ENCODE measurements at places on chromosomes 5 and 9.

DNA sequence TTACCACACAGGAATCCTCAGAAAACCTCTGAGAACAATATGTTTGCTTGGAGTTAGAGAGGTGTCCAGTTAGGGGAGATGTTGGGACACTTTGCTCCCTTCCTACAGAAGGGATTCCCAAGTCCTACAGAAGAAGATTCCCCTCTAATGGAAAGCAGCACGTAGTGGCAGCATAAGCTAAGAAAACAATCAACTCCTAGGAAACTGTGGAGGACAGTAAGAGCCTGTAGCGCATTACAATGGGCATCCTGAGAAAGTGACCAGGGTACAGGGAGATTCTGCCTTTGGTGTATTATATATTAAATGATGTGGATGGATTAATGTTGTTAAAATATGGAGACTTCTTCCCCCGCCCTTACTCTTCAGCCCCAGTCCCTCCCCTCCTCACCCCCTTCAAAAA, 13.9 kb upstream of the RIC1 start:
- no peak for DNase-seq

GRCh38 chr9:91405343-91406077, 18.1 kb downstream of the NFIL3 start:
- DNase-seq = no peak

- no peak for DNase-seq
Measured at GRCh38 chr9:70607926-70608325, 193.5 kb upstream of the KLF9 start.

GRCh38 chr5:116536316-116537083, 38.1 kb downstream of the SEMA6A start:
- DNase-seq = peak; percentile 12

DNA sequence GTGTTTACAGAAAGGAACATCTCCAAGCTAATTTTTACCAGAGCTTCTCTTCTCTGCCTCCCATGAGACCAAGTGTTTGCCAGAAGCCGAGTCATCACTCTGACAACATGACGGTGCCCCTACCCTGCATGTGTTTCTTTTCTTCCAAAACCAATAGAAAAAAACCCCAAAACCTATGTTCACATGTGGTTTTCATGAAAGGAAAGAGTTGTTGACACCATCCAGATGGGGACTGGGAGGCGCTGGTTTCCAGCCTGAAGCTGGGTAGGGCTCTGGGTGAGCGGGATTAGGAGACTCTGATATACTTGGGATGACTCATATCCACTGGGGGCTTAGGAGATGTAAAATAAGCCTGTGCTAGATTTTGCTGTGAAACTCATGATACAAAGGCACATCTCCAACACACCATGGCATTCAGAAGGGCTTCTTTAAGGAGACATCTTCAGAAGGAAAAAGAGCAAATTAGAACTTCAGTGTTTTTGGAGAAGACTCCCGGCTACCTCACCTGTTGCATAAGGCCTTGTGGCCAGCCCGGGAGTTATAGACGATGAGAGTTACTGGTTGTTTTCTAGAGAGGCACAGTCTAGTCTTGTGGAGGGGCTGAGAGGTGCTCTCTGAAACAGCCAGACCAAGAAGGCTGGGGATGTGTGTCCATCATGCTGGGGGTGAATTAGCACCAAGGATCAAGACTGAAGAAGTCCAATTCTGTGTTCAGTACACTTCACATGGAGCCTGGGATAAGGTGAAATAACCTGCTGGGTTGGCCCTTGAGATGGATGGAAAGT, 108.9 kb upstream of the LHFPL2 start:
- DNase-seq = no peak

GRCh38 chr5:87136733-87137132, 130.9 kb upstream of the RASA1 start:
- no peak for DNase-seq

DNA sequence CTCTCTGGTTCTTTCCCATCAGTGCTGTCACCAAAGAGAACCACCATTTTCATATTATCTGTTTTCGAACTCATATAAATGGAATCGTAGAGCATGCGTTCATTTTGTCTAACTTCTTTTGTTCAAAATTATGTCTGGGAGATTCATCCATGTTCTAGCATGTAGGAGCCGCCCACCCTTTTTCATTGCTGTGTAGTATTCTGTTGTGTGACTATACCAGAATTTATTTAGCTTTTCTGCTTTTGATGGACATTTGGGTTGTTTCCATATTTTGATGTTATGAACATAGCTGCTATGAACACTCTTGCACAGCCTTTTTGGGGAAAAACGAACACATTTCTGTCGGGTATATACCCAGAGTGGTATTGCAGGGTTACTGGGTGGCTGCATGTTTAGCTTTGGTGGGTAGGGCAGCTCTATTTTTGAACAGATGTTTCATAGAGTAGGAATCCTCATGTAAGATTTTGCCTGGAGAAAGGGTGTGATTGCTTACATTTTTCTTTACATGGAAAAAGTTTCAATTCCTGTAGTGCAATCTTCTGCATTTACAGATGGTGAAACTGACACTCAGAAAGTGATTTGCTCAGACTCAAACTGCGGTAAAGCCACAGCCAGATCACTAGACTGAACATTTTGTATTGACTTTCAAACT, 100.2 kb upstream of the IL12B start:
- DNase-seq = no peak

DNA sequence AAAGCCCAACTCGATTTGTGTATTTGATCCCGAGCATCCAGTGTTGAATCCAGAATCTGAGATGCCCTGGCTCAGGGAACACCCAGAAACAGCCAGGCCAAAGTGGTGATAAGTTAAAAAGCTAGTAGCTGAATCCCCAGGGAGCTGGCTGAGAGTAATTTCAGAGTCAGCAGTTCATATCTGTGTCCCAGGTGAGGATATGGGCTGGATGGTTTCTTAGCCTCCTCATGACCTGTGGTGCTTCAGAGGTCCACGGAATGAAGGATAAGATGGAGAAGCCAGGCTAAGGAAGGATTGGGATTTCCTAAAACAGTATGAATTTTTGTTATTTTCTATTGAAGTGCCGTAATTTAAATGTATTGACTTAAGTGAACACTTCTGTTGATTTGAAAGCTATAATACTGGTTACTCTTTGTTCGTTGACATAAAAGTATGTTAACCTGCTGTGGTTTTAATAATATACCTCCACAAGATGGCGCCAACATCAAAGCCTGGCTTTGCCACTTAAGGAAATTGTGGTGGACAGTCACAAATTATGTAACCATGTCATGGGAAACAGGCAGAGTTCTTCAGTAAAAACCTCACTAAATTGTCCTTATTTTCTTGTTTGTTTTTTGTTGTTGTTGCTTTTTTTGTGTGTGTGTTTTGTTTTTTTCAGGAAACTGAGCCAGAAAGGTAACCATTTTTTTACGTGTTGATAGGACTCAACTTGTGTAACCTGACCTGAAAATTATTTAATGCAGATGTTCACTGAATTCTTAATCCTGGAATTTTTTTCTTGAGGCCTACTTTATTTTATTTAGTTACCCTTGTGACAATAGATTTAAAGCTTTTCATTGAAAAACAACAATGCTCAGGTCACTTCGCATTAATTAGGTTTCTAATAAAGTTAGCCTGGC, 11.4 kb downstream of the MTAP start:
- peak; percentile 83 for DNase-seq

GRCh38 chr5:9495121-9495520, 50.8 kb downstream of the SEMA5A start:
- DNase-seq = no peak

DNA sequence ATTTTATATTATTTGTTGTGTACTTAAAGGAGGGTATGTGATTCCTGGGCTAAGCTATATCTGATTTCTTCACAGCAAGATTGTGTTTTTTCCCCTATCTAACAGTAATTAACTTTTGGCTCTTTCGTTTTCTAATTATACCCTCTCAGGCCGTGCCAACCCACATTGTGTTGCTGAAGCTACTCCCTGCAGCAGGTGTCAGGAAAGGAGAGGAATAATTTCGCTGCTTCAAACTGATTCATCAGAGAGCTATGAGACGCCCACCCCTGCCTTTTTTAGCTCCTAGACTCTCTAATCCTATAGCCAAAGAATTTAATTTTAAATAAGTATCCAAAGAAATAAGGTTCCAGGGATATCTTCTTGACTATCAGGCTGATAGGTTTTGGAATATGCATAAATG, 3.8 kb downstream of the CAVIN4 start:
- DNase-seq = no peak

DNA sequence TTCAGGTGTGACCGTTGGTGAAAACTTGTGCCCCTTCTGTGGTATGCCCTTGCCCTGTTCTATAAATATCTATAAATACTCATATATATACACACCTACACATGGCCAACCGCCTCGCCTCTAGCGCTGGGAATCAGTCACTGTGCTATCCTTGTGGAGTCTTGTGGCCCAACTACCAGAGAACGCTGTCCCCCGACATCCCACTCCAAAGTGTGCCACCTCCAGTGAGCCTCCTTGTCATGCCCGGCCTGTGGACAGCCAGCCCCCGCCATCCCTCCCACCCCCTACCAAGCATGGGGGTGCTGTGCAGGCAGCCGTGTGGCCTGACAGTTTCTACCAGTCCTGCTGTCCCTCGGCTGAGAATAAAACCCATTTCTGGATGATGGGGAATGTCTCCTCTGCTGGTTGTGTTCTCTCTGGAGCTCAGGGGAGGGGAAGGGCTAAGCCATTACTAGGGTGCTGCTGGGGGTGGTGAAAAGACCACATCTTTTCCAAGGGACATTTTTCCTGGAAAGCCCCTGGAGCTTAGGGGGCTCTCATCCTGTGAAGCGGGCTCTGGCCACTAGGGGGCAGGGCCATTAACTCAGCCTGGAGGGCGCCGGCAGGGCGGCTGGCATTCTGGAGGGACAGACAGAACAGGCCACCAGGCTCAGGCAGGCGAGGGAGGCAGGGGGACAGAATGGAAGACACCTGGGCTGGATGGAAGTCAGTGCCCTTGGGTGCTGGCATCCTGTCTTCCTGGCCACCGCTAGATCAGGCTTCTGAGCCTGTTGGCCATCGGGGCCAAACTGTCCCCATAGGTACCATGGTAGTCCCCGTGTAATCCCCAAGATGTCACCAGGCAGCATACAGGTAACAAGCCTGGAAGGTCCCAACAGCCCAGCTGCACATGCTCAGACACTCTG, 20.7 kb downstream of the GOLGA2 start:
- DNase-seq = peak; percentile 76

- DNase-seq = no peak
Measured at GRCh38 chr9:128128836-128129590, 1.5 kb upstream of the PTGES2 start.

- no peak for DNase-seq
Measured at GRCh38 chr5:91865915-91866314, 482.8 kb upstream of the ARRDC3 start.

- peak; percentile 53 for DNase-seq
Measured at GRCh38 chr9:124045076-124045829, 33.7 kb downstream of the LHX2 start.

GRCh38 chr5:59609501-59610265, 283.8 kb downstream of the PDE4D start:
- DNase-seq = no peak

GRCh38 chr5:64977779-64978178, 209.0 kb downstream of the CWC27 start:
- no peak for DNase-seq

DNA sequence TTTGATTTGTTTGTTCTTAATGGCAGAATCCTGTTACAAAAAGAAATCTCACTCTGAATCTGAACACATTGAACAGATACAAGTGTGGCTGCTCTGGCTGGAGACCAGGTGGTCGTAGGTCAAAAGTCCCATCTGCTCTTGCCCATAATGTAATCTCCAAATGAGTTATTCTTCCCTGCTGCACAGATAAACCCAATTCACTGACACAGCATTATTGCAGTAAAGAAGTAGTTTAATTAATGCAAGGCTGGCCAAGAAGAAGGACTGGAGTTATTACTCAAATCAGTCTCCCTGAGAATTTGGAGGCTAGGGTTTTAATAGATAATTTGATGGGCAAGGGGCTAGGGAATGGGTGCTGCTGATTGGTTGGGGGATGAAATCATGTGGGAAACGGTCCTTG, 52.6 kb downstream of the PUM3 start:
- no peak for DNase-seq

- peak; percentile 43 for DNase-seq
Measured at GRCh38 chr5:43039471-43040286, 440 bp downstream of the ANXA2R start.

DNA sequence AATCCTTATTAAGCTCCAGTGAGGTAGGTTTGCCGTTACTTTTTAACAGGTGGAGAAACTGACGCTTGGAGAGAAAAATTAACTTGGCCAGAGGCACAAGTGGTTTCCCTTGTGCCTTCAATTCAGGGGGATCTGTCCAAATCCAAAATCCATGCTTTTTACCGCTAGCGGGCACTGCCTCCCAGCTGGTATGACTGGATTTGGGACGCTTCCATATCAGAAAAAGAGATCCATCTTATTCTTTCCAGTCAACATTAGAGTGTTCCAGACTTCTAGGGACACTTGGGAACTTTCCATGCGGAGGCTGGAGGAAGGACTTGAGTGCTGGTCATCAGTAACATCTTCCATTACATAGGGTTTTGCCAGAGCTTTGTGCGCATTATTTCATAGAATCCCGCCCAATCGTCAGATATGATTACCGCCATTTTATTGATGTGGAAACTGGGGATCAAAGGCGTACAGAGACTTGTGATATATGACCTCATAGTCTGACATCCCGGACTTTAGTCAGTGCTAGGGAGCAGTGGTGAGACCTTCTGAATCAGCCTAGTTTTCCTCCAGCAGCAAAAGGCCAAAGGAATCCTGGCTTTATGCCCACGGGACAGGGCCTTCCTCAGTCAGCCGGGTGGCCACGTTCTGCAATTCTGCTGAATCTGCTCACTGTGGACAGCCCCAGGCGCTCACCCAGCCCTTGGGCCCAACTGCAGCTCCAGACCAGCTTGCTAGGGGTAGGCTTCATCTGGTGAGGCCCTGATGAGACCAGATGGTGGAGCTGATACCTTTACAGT, 1.1 kb upstream of the GNPDA1 start:
- DNase-seq = peak; percentile 62

DNA sequence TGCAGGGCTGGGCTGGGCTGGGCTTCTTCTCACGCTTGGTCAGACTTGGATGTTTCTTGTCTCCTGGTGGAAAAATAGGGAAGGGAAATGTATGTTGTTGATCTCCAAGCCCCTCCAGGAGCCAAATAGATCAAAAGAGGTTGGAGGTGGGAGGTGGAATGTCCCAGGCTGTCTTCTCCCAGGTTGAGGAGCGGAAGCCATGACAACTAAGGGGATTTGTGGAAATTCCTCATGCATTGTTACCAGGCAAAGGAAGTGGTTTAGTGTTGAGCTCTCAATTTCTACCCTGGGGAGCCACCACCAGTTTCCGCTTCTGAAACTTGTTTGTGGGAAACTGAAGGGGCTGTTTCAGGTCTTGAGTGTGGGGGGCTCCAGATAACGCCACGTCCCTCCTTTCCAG, 79.0 kb downstream of the SPRY4 start:
- no peak for DNase-seq

- no peak for DNase-seq
Measured at GRCh38 chr5:113264046-113264445, 170.7 kb downstream of the TSSK1B start.

DNA sequence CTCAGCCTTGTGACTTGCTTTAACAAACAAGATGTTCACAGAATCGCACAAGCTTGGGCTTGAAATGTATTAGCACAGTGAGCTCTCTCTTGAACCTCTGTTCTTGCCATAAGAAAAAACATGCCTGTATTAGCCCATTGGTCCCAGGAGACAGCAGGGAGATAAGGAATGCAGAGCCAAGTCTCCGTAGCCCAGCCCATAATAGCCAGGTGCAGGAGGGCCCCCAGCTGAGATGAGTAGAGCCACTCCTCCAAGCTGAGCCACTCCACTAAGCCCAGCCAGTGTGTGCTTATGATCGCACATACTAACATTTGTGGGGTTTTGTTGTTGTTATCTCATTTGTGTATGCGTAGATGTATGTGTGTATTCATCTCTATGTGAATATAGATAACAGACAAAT, 21.6 kb upstream of the SVEP1 start:
- DNase-seq = no peak

- DNase-seq = peak; percentile 3
Measured at GRCh38 chr5:139645430-139645871, 2.7 kb upstream of the CXXC5 start.

All from body of pancreas (tissue), 4 donors.